HuH-7 (cell line): ENCODE measurements at places on chromosomes 1 and 21.

DNA sequence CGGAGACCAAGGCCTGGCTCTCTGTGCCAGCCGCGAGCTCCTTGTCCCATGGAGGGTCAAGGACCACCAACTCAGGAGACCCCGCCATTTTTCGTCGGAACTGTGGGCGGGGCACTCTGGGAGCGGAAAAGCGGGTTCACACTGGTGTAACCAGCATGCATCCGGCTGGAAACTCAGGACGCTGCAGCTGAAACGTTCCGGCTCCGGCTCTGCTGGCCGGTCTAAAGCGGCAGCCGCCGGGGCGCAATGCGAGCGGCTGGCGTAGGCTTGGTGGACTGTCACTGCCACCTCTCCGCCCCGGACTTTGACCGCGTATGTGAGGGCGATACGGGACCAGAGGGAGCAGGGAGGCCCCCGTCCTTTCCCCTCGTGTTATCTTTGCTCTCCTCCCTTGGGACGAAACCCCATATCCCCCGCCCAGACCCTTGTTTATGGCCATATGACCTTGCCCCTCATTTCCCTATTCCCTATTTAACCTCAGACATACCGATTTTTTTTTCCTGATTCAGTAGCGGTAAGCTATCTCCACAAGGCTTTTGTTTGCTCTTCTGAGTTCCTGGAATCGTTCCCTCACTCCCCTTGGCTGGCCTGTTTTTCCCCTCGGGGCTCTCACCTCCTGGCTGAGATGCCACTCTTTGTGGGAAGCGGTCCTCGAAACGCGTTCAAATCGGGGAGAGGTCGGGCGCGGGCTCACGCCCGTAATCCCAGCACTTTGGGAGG lies at the start of the genes NSL1 and TATDN3:
NSL1 (minus strand) TSS at position 102 of the 720 bp plus-strand sequence; CDS start at position 88, 14 bp downstream.
TATDN3 (plus strand) TSS at position 219 of the 720 bp plus-strand sequence; CDS start at position 247, 28 bp downstream.
- DNase-seq: peak; percentile 78

DNA sequence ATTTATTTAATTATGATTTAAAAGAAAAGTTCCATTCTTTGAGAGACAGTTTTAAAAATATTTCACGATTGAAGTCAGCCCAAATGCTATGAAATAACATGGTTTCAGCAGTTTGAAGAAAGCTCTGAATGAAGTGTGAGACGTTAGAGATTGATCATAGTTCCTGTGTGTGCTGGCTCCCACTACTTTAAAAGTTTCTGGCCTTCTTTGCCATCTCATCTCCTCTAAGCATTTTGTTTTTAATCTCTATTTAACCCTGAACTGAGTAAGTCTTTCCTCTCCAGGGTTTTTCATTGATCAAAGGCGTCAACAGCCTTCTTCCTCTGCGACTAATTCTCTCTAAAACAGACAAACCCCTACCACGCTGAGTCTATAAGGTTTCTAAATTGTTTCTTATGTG lies 225.3 kb upstream of the B3GALT2 start:
- DNase-seq: no peak

GRCh38 chr21:35019631-35020032 lies 29.5 kb downstream of the RUNX1 start:
- peak; percentile 71 for DNase-seq

DNA sequence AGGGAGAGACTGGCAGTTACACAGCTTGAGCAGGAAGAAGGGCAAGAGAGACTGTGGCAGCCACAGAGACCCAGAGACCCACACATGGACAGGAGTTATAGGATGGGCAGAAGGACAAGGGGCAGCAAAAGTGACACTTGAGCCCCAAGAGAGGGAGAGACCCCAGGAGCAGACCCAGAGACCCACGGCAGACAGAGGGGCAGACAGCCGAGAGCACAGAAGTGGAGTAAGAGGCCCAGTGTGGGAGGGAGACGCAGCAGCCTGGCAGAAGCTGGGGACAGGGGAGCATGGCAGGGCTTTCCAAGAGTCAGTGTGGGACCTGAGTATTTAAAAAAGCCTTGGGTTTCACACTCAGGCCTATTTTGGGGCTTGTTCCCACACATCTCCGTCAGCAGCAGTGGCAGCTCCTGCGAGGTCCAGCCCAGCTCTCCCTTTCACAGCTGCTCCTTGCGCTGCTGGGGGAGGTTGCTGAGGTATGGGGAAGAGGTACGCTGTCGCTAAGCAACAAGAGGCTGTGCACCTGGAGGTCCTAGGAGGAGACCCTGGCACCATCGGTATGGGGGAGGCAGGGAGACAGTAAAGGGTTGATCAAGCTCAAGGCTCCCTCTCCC lies 9.0 kb upstream of the MEF2D start:
- no peak for DNase-seq

DNA sequence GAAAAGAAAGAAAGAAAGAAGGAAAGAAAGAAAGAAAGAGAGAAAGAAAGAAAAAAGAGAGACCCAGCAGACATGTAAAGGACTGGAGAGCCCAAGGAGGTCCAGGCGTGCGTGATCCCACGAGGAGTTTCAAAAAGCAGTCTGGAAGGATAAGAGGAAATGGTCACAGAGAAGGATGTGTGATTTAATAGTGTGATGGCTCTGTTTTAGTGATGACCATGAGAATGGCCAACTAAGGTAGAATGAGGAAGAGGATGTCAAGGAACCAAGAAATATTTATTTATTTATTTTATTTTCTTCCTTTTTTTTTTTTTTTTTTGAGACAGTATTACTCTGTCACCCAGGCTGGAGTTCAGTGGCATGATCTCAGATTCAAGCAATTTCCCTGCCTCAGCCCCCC lies 25.5 kb downstream of the PTGS2 start:
- DNase-seq: no peak
